ENCODE measurements at places on chromosomes 7 and 10. TPM values are rescaled to one million over a fixed set of nuclear protein-coding genes. Genes with fewer than 3 reads are reported as not detected.

Gene LARP4B
- total RNA-seq: 32.6 TPM

Gene ADAP1
- 0.57 TPM for total RNA-seq

Gene SLF2
- total RNA-seq: 66.2 TPM

Gene UCN3
- not detected for total RNA-seq

Gene OPALIN
- total RNA-seq: not detected

GRCh38 chr10:16923309-16923708, 106.1 kb upstream of the RSU1 start:
- DNase-seq: no peak

DNA sequence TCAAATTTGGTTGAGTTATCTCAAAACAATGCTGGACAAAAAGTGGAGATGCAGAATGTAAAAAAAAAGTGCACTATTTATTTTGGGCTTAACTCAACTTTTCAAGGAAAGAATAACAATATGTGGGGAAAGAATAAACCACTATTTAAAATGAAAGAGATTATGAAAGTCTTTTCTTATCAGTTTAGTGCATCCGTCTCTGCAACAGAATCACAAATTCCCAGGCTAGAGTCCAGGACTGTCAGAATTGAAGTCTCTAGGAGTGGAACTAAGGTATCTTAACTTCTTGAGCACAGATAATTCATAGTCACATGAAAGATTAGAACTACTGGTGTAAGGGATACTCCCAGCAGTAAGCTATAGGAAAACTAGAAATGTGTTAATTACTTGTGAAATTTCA, 1200.3 kb upstream of the LRRN3 start:
- no peak for DNase-seq

DNA sequence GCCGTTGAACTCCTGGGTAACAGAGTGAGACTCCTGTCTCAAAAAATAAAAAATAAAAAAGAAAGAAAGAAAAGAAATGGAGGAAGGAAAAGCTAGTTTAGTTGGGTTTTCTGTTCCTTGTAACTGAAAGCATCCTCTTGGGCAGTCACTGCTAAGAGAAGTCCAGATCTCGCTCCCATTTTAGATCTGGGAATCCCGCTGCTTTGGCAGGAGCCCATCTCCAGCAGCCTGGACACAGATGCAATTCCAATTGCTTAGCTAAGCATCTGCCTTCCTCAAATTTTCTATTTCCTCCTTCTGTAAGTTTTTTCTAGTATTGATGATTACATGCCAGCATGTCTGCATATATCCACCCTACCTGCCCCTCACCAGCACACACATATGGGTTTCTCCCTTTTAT, 54.1 kb downstream of the DENND2A start:
- DNase-seq: no peak

DNA sequence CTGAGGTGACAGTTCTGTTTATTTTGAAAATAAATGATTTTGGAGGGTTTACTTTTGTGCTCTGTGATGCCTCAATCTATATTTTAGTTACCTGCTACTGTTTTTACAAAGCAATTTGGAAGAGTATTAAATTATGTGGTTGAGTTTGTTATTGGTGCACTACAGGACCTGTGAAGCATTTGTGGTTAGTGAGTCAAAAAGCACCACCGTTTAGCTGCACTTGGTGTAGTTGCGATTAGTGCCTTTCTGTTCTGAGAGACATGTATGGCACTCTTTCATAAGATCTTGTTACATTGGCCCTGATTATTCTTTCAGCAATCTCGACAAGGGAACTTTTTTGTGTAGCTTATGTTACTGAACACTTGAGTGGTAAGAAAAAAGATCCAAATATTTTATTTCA, 132.2 kb downstream of the BBS9 start:
- DNase-seq: peak; percentile 69

DNA sequence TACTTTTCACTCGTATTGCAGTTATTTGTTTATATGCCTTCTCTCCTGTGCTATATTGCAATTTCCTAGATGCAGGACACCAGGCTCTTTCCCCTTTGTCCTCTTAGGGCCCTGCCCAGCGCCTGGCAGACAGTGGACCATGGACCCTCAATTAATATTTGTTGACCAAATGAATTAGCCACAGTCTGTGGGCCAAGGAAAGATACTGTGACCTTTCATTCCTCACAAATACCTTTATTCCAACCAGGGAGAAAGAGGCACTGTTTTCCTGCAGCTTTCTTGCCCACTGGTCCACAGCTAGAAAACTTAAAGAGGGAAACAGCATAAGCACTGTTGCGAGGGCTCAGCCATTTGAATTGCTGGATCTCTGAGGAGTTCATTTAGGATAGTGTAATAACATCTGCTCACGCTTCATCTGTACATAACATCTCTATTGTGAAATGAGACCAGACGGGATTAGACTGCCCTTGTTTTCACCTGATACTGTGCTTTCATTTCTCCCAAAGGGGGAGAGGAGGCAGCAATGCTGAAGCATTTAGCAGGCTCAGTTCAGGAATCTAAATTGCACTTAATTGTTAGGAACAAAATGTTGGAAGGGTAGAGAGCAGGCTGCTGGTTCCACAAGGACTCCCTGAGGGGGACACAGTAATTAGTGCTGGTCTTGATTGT, 46.7 kb downstream of the TNS3 start:
- DNase-seq: peak; percentile 54

DNA sequence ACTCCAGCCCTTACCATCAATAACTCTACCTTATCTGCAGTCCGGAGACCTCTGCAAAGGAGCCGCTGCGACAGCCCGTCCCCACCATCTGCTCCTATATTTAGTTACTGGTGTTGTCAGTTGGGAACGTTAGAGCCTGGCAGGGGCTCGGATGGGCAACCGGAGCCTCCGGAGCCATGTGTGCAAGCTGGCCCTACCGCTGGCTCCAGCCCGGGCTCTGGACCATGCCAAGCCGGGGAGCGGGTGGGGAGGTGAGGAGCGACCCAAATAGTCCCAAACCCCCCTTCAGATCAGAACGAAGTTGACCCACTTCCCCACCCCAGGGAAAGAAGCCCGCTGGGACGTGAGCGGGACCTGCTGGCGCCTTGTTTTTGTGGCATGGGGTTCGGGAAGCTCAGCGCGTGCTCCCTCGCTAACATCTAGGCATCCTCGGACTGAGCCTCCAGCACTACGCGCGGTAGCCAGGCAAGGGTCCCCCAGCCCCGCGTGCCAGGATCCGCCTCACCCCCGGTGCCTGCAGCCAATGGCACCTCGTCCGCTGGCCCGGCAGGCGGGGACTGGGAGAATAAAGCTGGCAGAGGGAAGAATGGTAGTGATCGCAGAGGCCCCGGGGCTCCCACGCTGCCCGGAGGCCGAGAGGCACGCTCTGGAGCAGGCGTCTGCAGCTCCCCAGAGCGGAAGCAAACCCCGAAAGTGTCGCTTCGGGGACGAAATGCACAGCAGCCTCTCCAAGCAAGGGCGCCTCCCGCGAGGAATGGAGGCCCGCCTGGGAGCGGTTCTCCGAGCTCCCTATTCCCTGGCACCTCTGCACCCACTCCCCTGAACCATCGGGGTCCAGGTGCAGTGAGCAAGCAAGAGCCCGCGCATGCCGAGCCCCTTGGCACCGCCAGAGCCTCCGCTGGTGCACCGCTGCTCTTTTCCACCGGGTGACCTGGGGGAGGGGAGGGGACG, 679 bp downstream of the LRRC20 start:
- DNase-seq: peak; percentile 28

GRCh38 chr7:95324431-95324830, at the start of gene PON1:
PON1 (minus strand) TSS chr7:95324532; CDS start chr7:95324475, 57 bp downstream.
- DNase-seq: no peak

DNA sequence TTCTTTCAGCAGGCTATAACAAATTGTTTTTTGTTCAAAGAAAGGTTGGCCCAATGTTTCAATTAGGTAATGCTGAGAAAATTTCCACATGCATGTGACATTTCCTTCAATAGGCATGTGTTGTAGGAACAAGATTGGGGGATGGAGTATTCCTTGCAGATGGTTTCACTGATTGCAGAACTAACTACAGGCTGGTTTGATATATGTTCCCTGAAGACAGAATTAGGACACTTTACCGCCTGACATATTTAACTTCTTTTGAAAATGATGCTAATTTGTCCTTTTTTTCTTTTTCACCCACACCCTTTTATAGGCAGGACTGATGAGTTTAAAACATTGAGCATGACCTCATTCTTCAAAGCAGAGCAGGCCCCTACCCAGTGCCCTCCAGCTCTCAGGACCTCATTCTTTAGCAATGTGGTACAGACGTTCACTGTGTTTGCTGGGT, 163.3 kb downstream of the CPED1 start:
- no peak for DNase-seq

- DNase-seq: no peak
Observed at GRCh38 chr7:74290553-74290950, 1.3 kb downstream of the CLIP2 start.

GRCh38 chr10:78981257-78981969, 87.4 kb upstream of the ZMIZ1 start:
- no peak for DNase-seq

DNA sequence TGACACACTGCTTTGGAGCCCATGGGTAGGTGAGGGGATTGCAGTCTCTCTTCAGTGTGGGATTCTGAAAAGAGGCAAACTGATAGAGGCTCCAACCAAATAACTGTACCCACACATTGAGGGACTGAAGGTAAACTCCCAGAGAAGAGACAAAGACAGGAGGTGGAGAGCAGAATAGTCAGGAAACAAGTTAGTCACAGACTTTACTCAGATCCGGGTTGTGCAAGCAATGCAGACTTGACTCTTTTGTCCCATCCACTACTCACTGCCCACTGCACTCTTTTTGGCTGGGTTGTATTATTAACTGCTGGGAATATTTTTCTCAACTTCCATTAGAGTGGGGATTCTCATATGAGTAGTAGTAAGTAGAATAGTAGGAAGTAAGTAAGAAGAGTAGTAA, 152.7 kb downstream of the NRG3 start:
- DNase-seq: no peak

DNA sequence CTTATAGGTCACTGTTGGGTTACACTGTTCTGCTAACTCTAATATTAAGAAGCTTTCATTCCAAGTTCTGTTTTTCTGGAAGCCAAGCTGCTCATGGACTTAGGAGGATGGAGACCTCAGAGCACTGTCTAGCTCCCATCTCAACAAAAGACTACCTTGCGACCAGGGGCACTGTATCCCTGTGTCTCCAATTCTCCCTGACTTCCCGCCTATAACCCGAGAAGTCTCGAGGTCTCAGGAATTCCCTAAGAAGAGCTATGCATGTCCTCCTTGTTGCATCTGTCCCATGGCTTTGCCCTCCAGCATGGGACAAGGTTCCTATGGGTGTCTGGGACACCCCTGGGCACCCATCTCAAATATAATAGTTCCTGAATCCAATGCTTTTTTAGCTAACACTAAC, 31.2 kb downstream of the BTBD16 start:
- DNase-seq: no peak

DNA sequence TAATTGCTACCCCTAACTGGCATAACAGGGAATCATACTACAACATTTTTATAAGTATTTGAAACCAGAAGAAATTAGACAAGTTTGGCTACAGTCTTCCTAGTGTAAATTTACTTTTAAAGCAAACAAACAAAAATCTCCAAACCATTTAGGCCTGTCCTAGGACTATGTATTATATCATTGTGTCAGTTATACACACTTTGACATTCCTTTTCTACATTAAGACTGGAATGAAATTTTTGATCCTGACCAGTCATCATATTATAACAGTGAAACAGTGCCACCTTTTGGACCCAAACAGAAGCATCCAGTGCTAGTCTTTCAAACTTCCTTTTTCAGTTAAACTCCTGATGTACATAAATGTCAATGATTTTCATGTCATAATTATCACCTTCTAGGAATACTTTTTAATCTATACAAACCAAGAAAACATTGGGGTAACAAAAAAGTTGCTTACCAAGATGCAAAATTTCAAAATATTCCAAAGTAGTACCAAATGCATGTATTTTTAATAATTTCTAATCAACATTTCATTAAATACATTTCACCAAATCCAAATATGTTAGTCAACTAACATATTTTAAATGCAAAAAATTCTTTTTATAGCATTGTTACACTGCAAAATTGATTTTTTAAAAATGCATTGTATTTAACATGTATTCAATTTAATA, 75.7 kb downstream of the IMMP2L start:
- DNase-seq: peak; percentile 62

GRCh38 chr10:1499359-1499957, 237.9 kb downstream of the ADARB2 start:
- DNase-seq: no peak

DNA sequence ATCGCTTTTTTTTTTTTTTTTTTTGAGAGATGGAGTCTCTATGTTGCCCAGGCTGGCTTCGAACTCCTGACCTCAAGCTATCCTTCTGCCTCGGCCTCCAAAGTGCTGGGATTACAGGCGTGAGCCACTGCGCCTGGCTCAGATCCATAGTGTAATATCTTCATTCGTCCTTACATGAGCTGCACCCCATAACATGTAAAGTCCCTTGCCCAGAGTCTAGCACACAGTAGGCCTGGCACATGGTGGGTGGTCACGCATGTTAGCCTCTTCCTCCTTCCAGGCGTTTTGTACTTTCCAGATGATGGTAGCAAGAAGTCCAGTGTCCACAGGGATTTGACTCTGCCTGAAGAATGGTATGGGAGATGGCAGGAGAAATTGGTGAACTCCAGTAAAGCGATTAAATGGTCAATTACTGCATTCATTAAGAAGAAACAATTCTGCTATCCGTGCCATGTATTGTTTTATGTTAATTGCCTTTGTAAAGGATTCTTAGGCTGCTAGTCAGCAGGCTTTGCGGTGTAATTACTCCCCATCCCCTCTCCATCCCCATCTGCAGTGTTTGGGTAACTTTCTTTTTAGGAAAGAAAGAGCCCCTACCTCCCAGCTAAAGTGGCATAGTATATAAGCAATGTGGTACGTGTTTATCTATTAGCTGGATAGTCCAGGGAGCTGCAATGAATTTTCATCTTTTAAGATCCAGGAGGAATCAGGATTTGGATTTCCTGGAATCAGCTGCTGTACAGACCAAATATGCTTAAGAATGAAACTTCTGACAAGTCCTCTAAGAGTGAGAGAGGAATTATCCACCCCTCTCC, 1.2 kb downstream of the TPST1 start:
- peak; percentile 13 for DNase-seq

- no peak for DNase-seq
Observed at GRCh38 chr7:141193066-141193465, 119.2 kb downstream of the TMEM178B start.

Data from LHCN-M2 (cell line).